ENCODE measurements at places on chromosomes 5 and 9. TPM values are rescaled to one million over a fixed set of nuclear protein-coding genes. Genes with fewer than 3 reads are reported as not detected.

PCDHB11 gene
- total RNA-seq, result 2.8 TPM

PAEP gene
- total RNA-seq, result not detected

ARHGAP26 gene
- 52.0 TPM for total RNA-seq

TMEM252 gene
- total RNA-seq, result not detected

CCDC152 gene
- total RNA-seq, result 1.3 TPM

GABRB2 gene
- total RNA-seq, result 9.3 TPM

RASGEF1C gene
- total RNA-seq, result not detected

POU5F2 gene
- 6.2 TPM for total RNA-seq

PTPN3 gene
- total RNA-seq, result 9.0 TPM

GEMIN5 gene
- 27.7 TPM for total RNA-seq

RETREG1 gene
- 71.0 TPM for total RNA-seq

Data from subcutaneous adipose tissue (tissue), 4 donors.